Activated T-helper 17 cell treated with anti-CD3 and anti-CD28 coated beads, Interleukin-2, amount 50 U/mL, for 72 hours (primary cell): ENCODE measurements at places on chromosomes 5 and 9. TPM values are rescaled to one million over a fixed set of nuclear protein-coding genes. Genes with fewer than 3 reads are reported as not detected.

IFNB1 gene
- total RNA-seq, result not detected

FXN gene
- total RNA-seq, result 28.0 TPM

ADAMTSL1 gene
- total RNA-seq, result not detected

GRCh38 chr5:1912951-1913565, 30.3 kb upstream of the IRX4 start:
- no peak for ATAC-seq

DNA sequence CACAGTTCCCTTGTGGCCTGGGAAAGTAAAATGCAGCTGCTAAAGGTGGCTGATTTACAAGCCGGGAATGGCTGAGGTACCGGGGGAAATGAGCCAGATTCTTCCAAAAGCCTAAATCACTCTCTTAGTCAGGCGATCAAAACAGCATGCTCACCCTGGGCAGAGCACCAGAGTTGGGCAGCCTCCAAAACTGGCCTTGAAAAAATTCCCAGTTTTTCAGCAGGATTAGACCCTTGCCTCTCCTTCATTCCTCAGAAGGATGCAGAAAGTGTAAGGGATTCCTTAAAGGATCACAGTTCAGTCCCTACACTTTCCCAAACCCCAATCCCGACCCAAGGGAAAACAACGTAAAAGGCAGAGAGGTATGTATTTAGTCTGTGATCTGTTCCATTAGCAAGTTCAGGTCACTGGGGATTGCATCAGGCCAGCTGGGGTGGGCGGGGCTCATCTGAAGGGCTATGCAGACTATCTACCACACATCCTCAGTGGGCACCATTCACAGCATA, 16.9 kb downstream of the TMEM174 start:
- no peak for ATAC-seq

GRCh38 chr5:139884144-139884543, 88.5 kb downstream of the PSD2 start:
- ATAC-seq, result no peak

DNA sequence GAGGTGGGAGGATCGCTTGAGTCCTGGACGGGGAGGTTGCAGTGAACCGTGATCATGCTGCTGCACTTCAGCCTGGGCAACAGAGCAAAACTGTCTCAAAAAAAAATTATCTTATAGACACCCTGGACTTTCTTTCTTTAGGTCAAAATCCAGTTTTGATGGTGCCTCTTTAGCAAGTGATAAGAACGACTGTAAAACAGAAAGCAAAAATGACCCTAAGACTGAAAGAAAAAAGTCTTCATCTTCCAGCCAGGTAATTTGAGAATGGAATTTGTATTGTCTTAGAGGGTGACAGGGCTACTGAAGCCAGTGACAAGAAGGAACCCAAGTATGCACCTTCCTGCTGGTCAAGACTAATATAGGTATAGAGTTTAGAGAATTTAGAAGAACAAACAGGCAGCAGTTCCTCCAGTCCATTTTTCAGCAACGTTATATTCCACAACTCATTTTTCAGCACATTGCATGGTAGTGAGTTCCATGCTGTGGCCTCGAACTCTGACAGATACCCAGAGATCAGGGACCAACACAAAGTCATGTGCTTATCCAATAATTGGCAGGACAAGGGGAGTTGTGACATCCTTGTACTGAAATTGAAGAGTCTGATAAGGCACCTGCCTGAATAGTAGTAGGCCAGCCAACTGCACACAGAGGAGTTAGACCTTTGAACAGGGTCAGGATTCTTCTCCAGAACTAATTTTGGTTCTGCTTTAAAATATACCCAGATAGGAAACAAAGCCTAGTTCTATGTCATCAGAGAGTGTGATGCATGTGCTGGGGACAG, 46.5 kb downstream of the GRAMD2B start:
- ATAC-seq, result no peak

DNA sequence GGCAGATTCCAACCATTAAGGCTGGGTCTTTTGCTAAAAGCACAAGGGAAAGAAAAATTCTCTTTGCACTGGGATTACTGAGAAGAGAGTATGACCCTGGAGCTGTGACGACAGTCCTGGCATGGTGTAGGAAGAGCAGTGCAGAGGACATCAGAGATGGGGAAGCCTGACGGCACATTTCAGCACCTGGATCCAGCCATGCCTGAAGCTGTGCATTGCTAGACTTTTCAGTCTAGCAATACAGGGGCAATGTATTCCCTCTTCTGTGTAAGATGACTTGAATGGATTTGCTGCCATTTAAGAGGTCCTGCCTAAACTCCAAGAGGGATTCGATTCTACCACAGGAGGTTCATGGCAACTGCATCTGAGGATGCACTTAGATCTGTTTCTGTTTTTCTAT, 12.3 kb upstream of the MRNIP start:
- ATAC-seq, result no peak
